ENCODE measurements at places on chromosomes 7 and 10.

GRCh38 chr10:35336084-35336831 is at the start of gene CCNY:
Gene CCNY, plus strand, starts transcription at chr10:35336509. Its CDS starts 545 bp downstream, at chr10:35337054.
- DNase-seq, result peak; percentile 66

- no peak for DNase-seq
Measured at GRCh38 chr10:5619362-5620211, 46.8 kb downstream of the ASB13 start.

- DNase-seq, result no peak
Measured at GRCh38 chr7:91771921-91772815, 108.3 kb downstream of the MTERF1 start.

DNA sequence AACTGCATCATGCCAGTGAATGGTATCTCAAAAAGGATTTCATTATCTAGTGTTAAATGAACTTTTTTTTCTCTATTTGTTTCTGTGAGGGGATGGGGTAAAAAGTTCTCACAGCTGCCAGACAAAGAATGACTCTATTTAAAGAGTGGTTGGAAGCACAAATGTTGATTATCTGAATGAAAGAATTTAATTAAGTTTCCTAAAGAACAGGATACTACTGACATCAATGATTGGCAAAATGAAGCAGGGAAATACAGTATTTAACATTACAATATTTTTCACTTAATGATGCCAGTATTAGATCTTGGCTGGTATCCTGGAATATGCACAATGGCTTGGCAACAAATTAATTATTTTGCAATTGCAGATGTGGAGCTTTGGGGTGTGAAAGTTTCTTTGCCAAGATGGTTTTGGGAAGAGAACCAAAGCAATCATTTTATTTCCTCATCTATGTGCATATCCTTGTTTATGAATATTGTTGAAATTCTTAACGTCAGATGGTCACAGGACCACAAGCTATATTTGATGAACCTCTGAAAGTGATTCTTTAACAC is 336.8 kb downstream of the ARL4A start:
- DNase-seq, result no peak

GRCh38 chr10:17116193-17116592 is 13.4 kb downstream of the CUBN start:
- DNase-seq, result no peak

DNA sequence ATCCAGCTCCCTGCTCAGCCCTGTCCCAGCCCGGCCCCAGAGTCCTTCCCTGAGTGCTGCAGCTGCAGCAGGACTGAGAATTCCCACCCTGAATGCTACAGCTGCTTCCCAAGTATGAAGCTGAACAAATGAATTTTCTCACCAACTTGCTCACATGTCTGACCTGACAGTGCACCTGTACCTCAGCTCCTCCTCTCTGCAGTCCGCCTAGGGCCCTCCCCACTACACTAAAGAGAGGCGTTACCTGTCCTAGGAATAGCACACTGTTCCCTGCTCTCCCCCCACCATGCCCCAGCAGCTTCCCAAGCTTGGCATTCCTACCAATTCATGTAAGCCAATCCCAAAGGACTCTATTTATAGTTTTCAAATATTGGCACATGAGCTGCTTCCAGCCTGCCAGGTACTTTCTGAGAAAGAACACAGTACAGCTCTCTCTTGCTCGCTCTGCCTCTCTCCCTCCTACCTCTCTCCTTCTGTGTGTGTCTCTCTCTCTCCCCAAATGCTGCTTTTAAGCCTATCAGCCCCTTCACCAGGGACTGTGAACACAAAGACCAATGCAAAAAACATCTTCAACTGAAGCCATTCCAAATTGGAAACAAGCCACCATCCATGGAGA is 400.1 kb downstream of the TNS3 start:
- no peak for DNase-seq

DNA sequence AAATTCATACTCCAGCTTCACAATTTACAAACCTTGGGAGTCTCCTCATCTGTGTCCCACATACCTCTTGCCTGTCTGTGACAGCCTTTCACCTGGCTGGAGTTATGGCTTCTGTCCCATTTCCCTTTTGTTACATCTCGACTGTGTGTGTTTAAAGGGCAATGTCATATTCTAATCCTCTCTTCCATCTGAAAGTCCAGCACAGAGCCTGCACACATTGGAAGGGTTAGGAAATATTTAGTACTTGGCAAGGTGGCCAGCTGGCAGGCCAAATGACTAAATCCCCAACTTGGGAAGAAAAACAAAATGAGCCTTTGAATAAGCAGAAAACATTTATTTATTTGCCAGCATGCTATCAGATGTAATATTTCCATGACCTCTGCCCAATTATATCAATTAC is 120.1 kb upstream of the STK17A start:
- no peak for DNase-seq

DNA sequence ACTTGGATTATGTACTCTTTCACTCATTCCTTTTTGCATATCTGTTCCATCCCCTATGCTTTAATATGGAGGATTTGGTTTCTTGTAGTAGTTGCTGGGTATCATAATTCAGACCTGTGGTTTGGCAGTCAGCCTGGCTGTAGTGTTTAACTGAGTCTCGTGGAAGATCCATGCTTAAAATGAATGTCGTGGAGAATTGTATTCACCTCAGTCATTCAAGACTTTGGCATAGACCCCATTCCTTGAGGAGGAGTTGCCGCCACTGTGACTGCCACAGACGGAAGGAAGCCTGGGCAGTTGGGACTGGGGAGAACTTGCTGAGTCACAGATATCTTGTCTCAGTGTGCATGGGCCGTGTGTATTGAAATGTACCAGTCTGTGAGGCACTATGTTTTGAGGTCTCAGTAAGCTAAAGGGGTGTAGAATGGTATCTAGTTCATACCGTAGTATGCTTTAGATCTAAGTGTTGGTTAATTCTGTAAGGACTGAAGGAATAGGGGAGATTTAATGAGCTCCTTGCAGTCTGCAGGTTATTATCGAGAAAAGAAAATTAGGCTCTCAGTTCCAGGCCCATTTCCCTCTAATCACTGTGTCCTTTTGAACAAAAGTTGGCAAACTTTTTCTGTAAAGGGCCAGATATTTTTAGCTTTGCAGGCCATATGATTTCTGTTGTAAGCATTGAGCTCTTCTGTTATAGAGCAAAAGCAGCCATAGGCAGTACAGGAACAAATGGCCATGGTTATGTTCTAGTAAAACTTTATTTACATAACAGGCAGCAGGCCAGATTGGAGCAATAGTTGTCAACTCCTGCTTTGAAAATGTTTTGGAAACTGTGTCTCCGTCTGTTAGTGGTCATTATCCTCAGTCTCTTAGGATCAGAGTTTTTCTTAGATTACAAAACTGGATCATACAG is 76.8 kb downstream of the TPST1 start:
- DNase-seq, result no peak

DNA sequence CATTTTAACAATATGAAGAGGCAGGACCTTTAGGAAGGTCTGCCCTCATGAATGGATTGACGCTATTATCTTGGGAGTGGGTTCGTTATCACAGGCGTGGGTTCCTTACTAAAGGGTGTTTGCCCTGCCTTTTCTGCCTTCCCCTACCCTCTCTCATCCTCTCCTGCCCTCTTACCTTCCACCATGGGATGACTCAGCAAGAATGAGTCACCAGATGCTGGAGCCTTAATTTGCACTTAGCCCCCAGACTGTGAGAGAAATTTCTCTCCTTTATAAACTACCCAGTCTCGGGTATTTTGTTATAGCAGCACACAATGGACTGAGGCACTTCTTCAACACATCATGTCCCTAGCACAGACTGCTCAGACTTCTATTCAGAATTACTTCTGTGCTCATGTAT is 31.4 kb upstream of the ZNF32 start:
- DNase-seq, result no peak

DNA sequence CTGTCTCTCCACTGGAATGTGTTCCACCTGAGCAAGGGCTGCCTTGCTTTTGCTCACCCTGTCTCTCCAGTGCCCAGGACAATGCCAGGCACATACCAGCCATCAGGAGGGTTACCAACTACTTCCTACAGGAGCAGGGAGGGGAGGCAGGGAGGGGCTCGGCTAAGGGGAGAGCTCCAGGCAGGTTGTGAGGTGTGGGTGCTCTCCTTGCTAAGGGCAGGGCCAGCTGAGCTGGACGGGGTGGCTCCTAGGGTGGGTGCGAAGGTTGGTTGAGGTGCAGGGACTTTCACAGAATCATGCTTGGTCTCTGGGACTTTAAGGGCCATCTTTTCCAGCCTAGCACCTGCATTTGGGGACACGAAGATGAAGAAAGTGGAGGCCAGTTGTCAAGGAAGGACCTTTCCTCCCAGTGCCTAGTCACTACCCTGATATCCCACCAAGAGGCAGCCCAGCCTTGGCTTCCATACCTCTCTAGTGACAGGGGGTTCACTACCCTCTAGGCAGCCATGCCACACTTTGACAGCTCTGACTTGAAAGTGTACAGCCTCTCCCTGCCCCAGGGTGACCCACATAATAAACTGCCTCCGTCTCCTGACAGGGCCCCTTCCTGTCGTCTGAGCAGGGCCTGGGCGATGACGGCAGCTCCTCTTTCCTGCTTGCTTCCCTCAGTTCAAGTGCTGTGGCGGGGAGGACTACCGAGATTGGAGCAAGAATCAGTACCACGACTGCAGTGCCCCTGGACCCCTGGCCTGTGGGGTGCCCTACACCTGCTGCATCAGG is 46.5 kb downstream of the TSPAN15 start:
- DNase-seq, result no peak

DNA sequence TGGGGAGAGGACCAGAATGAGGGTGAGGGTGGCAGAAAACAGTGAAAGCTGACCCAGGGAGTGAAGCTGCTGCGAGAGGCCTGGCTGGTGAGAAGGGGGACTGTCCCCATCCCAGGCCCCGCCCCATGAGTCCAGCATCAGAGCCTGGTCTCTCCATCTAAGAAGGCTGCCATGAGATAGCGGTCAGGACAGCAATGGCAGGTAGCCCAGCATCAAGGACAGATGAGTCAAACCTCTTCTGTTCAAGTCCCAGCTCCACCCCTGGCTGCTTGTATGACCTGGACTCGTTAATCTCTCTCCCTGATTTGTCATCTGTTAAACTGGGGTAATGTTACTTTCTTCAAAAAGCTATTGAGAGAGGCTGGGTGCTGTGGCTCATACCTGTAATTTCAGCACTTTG is 22.2 kb downstream of the GPNMB start:
- no peak for DNase-seq

GRCh38 chr7:5322621-5323410 is 40.1 kb downstream of the SLC29A4 start:
- no peak for DNase-seq

DNA sequence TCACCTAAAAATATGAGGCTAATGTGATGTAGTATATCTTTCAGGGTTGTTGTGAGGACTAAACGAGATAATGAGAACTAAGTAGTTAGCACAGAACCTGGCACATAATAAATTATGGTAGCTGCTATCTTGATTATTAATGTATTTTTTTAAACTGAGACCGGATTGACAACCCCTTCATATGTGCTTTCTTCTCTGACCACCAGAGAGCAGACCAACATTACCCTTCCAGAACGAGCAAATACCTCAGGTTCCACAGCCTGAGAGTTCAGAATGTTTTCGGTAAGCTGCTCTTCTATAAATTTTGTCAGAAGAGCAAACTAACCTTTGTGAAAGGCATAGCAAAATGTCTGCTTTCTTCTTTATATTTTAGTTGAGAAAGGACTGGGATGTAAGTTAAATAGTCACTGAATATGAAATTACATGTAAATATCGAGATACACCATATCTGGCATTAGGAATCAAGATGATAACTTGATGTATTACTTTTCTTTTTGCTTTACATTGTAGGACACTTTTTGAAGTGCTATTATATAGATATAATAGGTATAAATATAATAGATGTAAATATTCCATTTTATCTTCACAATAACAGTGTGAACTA is 13.6 kb upstream of the BPGM start:
- DNase-seq, result no peak

DNA sequence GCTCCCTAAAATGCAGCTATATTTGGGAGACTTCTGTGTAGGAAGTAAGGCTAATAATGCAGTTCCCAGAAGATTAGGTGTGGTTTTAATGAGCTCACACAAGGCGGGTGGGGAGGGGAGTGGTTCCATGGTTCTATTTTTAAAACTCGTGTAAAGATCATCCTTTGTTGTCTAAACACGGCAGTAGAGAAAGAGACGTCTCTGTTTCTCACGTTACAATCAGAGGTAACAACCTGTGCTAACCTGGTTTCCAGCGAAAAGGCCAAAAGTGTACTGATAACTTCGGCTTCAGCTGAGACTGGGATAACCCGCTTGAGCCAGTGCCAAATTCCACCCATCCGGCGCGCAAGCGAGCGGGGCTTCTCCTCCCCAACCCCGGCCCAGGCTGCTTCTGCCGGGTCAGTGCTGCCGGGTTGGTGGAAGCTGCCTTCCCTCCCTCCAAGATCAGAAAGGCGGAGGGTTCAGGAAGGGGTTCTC is 2.5 kb upstream of the MAP3K8 start:
- no peak for DNase-seq

- DNase-seq, result no peak
Measured at GRCh38 chr10:22945934-22946673, 18.3 kb downstream of the ARMC3 start.

GRCh38 chr7:120742372-120742771 is 115.6 kb downstream of the TSPAN12 start:
- DNase-seq, result no peak

DNA sequence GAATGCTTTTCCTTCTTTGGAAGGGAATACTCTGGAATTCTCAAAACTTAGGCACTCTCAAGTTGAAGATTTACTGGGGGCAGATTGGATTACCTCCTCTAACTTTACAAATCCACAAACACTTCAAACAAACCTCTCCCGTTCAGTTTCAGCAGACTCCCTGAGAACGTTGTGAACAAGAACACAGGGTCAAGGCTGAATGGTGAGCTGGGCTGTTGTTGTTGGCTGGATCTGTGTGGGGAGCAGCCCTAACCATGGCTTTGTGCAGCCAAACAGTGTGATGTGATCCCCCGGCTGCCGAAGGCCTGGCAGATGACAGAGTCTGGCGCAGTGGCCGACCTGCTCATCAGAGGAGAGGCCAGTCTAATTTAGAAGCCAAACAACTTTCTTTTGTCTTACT is 93.1 kb downstream of the BMPER start:
- DNase-seq, result no peak

- DNase-seq, result no peak
Measured at GRCh38 chr10:120069700-120070099, 177.2 kb downstream of the SEC23IP start.

GRCh38 chr7:117791877-117792780 is 81.1 kb downstream of the CTTNBP2 start:
- DNase-seq, result no peak

DNA sequence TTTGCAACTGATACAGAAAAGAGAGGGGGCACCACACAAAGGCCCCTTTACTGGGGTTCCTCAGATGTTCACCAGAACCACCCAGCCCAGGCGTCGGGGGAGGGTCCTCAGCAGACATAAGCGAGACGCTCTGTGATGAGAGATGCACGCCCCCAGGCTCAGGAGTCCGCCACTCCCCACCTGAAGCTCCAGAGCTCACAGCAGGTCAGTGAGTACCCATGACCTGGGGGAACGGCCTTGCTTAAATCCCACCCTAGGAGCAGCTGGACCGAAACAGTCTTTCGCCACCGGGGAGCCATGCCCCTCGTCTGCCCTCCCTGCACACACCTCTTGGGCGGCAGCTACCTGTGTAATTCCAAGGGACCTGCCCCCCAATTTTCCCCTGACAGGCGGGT is 2.8 kb downstream of the CRYGN start:
- DNase-seq, result no peak

- DNase-seq, result no peak
Measured at GRCh38 chr10:93065675-93066543, 5.3 kb downstream of the CYP26C1 start.

- no peak for DNase-seq
Measured at GRCh38 chr7:32583791-32584190, 88.5 kb downstream of the AVL9 start.

All from stimulated activated CD8-positive, alpha-beta memory T cell treated with anti-CD3 and anti-CD28 coated beads, Interleukin-2, amount 100 ng/mL, for 1 hour (primary cell).